WTC11 (cell line): ENCODE measurements at places on chromosomes 7 and 10. TPM values are rescaled to one million over a fixed set of nuclear protein-coding genes. Genes with fewer than 3 reads are reported as not detected.

The GPC2 gene
- 52.1 to 63.9 TPM (median 63.0 TPM) in 3 replicates for total RNA-seq

The GDF10 gene
- 0.09 to 0.24 TPM (median 0.18 TPM) in 3 replicates for total RNA-seq

DNA sequence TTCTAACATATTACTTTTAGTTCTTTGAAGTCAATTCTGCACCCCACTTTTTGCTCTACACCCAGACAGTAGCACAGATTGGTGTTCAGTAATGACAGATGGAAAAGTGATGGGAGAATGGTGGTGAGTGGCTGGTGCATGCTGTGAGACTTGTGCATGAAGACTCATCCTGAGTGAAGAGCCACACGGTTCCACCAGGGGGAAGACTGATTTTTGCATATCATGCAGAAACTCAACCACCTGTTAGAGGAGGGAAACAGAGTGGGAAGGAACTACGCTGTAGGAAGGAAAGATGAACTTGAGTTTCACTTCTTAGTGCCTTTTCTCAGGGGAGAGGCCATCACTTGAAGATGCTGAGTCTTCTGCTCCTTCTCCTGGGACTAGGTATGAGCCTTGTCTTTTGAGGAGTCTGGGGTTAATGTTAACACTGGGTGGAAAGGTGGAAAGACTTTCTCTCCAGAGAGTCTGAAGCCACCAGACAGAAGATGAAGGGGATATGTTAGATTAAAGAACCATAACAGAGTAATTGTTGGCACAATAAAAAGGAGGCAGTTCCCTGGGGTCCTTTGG is 9.3 kb upstream of the PRSS1 start:
- no peak overlapping the region for H3K4me3 ChIP-seq
- peaks cover 4% of the 10 kb centered on the region; the same call in 1 of the 2 replicates for H3K36me3 ChIP-seq
- H3K4me1 ChIP-seq: peaks cover under 1% of the 10 kb centered on the region; the same call in 1 of the 2 replicates
- DNase-seq: no peak
- H3K27me3 ChIP-seq: peaks cover 4% of the 10 kb centered on the region

- no peak overlapping the region for H3K27ac ChIP-seq
- DNase-seq: no peak
- H3K27me3 ChIP-seq: no peaks in the 10 kb centered on the region; the same call in 1 of the 2 replicates
- peaks cover 7% of the 10 kb centered on the region for H3K4me1 ChIP-seq
Measured at GRCh38 chr10:71447676-71448075, 51.0 kb downstream of the CDH23 start.

DNA sequence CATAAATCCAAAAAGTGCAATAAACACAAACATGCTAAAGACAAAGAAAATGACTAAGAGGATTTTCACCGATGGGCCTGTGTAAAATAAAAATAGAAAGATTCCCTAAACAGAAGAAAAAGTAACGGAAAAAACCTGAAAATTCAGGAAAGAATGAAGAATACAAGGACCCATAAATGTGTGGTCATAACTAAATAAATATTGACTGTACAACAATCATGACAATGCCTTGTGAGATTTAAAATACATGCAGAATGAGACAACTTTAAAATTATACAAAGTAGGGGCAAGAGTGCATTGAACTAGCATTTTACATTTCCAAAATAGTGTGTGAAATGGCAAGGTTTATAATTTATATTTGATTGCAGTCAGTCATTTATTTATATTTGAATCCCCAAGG is 409.1 kb upstream of the ANKRD30A start:
- H3K27ac ChIP-seq: no peak overlapping the region
- no peak overlapping the region for H3K4me3 ChIP-seq
- H3K27me3 ChIP-seq: no peaks in the 10 kb centered on the region
- H3K36me3 ChIP-seq: no peaks in the 10 kb centered on the region

DNA sequence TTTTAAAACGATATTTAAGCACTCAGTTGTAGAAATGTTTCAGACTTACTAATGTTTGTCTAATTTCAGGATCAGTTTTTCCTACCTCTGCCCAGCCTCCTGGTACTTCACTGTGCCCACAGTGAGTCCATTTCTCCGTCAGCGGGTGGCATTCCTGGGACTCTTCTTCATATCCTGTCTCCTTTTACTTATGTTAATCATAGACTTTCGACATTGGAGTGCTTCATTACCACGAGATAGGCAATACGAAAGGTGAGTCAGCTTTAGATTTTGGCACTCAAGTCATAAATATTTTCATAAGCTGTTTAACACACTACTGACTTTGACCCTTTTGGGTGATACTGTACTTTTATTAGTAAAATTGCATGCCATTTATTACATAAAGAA is 2.1 kb downstream of the ENTPD7 start:
- H3K27ac ChIP-seq: no peak overlapping the region
- peaks cover 2% of the 10 kb centered on the region; the same call in 1 of the 2 replicates for H3K36me3 ChIP-seq
- DNase-seq: no peak

GRCh38 chr10:124416733-124417132 is 2.0 kb downstream of the OAT start:
- DNase-seq: no peak
- H3K27ac ChIP-seq: no peak overlapping the region
- peaks cover 7% of the 10 kb centered on the region for H3K36me3 ChIP-seq
- H3K4me3 ChIP-seq: peak overlapping the region; percentile 61
